Ammon's horn (tissue), 1 donor: ENCODE measurements at places on chromosomes 2 and 18.

DNA sequence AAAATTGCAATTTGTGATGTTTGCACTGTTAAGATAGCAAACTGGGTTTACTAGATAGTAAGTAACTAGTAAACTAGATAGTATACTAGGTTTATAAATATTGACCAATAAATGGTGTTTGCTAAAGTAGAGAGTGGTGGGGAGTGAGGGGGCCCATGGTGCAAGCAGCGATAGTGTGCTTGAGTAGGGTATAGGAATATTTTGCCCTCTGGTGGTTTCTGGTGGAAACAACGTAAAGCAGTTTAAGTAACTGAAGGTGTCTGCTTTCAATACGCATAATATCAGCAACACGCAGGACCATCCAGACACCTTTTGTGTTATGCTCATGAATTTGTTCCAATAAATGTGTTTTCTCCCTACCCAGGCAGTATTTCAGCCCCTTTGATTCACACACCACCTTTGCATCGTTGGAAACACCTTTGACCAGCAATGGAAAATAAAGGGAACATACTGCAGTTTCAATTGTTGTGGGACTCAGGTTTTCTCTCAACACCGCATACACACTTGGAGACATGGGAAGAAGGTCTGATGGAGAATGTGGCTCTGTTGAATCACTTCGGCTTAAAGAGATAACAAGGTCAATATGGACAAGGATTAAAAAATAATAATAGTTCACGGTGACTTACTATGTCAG is 16.7 kb upstream of the STAT1 start:
- peak; percentile 43 for DNase-seq

DNA sequence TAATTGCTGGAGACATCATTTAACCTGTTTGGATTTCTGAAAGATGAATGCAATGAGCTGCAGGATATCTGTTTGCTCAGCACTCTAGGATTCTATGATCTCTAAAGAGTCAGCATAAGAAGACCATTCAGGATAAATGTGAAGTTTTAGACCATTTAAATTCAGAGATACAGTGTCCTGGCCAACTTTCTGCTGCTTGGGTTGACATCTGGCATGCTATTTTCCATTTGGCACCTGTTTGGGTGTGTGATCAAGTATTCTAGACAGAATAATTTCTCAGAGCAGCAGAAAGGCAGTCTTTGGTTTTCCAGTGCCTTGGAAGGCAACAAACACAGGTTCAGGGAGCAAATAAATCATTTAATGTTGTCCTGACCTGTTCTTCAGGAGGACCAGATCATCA is 144.8 kb upstream of the NDUFV2 start:
- no peak for DNase-seq

DNA sequence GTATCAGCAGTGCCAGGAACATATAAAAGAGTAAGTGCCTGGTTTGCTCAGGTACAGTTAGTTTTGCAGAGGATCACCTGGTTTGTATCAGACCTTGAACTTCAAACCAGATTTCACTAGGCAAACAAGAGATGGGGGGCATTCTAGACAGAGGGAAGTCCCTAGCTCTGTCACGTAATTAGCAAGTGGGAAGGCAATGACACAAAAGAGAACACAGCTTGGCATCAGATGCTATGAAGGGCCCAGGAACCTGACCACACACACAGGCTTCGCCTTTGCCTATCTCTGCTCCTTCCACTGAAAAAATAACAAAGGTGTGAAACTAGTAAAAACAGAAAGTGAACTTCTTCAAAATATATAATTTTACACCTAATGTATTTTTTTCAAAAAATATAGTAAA is 62.6 kb downstream of the CERKL start:
- DNase-seq, result no peak

DNA sequence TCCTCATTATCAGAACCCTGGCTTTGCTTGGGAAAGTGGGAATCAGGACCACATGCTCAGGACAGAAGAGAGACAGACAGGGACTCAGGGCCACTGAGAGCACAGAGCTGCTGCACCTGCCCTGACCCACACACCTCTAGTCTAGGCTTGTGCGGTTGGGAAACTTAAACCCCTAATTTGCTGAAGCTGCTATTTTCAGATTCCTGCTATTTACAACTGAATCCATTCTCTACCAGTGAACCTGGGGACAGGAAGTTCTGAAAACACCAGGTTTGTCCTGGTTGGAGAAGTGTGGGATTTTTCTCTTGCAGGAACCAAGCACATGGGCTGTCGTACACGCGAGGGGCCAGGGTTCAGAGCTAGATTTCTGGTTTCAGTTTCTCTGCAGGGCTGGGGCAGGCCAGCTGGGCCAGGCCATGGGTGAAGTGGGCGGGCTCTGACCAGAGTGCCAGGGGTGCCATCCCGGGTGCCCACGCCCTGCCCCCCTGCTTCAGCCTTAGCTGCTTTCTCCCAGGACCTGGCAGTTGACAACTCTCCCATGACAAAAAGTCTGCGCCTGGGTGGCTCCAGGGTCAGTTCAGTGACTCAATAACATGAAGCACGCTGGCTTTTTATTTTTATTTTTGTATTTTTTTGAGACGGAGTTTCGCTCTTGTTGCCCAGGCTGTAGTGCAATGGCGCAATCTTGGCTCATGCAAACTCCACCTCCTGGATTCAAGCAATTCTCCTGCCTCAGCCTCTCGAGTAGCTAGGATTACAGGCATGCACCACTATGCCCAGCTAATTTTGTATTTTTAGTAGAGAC is 51.3 kb upstream of the SLC1A4 start:
- no peak for DNase-seq

- DNase-seq, result peak; percentile 51
Measured at GRCh38 chr2:100876231-100876860, 56.4 kb downstream of the NPAS2 start.

GRCh38 chr18:39752351-39752750 is 2186.8 kb upstream of the CELF4 start:
- DNase-seq, result no peak

DNA sequence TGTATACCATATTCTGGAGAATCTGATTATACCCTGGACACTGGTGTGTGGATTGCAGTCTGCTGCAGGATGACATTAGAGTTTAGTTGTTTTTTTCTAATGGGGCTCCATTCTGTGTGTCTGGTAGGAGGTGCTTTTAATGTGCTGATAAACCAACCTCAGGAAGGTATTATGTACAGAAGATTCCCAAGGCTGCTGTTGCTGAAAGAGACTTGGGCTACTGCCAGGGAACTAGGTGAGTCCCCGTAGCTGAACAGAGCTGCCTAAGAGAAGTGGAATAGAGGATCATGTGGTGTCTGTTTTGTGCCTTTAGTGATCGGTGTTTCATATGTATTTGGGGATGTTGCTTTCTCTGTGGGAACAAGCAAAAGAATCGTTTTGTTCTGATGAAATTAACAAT is 16.5 kb downstream of the SPATA3 start:
- DNase-seq, result no peak

- no peak for DNase-seq
Measured at GRCh38 chr18:424668-425067, 75.8 kb downstream of the COLEC12 start.

DNA sequence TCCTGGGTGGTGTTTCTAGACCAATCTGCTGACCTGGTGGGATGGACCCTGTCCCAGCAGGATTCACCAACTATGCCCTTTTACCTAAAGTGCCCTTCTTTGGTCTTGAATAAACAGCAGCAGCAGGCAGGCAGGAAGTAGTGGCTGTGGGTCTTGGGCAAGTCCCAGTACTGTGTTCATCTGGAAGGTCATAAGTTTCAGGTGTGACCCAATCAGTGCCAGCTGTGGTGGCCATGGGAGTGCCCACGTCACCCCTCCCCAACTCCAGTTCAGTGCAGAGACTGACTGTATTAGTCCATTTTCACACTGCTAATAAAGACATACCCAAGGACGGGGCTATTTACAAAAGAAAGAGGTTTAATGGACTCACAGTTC is 148.3 kb upstream of the SRD5A2 start:
- DNase-seq, result no peak

DNA sequence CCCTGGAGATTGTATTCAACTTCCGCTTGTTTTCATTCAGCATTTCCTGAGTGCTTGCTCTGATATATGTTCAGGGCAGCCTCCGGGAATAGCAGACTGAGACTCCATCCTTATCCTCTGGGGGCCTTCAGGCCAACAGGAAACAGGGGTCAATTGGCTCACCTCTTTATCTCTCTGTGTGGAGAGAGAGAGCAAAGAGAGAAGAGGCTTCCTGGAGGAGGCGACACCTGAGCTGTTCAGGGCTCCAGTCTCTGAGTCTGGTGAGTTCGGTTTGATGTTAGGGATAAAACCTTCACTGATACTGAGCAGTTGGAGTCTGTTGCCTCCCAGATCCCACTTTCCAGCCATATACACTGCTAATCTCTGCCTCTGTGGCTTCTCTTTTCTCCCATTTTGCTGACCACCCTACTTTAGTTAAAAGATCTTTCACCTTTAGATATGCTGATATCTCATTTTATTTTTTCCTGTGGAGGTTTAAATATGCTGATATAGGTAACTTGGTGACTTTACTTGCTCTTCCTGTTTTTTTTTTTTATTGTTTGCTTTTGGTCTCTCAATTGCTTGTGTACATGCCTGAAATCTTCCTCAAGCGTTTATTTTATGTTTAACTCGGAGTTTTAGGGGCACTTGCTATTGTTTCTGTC is 56.9 kb downstream of the KCNS3 start:
- no peak for DNase-seq

- peak; percentile 55 for DNase-seq
Measured at GRCh38 chr18:45722899-45723298, 1.1 kb upstream of the SLC14A1 start.

DNA sequence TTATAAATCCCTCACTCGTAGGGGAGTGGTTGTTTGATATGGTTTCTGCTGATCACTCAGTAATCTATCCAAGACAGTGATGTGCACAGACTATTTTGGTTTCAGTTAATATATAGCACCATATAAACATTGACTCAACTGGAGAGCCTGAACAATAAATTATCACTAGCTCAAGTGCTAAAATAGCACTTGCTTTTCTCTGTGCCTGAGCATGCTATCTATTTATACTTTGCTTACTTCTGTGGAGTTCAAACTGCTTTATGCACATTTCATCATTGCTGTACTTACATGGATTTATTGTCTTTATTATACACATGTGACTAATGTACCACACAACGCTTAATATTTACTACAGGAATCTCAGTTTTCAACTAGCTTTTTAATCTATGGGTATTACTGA is 133.6 kb downstream of the BCL2 start:
- DNase-seq, result no peak

GRCh38 chr2:1997409-1997808 is 253.1 kb upstream of the PXDN start:
- no peak for DNase-seq

DNA sequence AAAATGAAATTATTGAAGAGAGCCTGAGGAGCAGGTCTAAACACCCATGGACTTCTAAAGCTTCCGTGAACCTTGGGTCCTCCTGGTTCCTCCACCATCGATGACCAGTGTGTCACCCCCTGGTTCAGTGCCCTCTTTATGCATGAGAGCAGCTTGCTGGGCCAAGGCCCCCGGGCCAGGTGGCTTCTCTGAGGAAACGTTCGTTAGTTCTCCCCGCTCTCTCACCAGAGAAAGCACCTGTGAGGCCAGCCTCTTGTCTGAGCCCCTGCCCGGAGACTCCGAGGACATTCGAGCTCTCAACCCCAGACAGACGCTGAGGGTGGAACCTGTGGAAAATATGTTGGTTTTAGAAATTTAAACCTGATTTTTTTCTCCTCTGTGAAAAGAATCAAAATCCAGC is 92.4 kb downstream of the GLI2 start:
- DNase-seq, result no peak

- DNase-seq, result no peak
Measured at GRCh38 chr2:31051258-31052140, 86.7 kb downstream of the GALNT14 start.

GRCh38 chr2:66507673-66508201 is 72.8 kb downstream of the MEIS1 start:
- DNase-seq, result no peak

DNA sequence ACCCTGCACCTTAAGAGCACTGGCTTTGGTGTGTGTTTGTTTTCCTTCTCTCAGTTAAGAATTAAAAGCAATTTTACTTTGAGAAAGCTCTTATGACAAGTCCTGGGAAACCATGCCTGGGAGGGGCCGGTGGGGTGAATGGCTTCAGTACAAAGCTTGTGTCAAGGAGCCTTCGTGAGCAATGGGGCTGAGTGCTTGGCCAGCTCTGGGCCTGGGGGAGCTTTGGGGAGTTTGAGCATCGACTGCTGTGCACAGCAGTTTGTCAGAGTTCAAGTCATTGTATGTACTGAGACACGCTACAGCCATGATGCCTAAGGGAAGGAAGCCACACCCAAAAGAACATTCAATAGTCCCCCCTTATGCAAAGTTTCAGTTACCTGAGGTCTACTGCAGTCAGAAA is 75.8 kb downstream of the ARHGEF4 start:
- DNase-seq, result no peak

GRCh38 chr2:176246331-176246730 is 22.9 kb upstream of the MTX2 start:
- peak; percentile 79 for DNase-seq

- DNase-seq, result peak; percentile 95
Measured at GRCh38 chr2:96960153-96960961, 26.0 kb downstream of the FAM178B start.

GRCh38 chr2:63888490-63889402 is 47.0 kb downstream of the UGP2 start:
- DNase-seq, result peak; percentile 69

- no peak for DNase-seq
Measured at GRCh38 chr2:204177251-204177976, 240.9 kb downstream of the ICOS start.

DNA sequence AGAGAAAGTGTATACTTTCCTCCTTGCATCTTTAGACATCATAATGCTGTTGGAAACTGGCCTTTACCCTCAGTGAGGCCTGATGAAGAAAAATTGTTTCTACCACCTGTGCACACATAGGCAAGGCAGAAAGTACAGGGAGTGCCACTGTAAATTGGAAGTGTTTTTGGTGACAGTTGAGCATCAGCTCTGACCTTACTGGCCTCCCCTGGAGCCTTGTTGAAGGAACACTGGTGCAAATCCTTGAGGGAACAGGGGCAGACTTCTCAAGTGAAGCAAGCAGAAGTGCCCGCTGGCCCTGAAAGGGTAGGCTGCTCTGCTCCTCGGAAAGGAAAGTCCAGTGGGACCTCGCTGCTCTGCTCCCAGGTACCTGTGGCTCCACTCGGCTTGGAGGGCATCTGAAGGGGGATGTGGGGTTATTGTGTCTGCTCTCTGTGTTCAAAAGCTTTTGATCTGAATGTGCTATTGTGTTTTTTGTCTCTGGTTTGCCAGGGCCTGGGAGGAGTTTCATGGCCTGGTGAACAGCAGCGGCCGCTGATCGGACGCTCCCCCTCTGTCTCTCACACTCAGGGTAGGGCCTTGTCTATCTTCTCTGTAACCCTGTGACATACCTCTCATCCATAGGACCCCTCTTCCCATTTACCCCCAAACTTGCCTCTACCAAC is 23.4 kb downstream of the EIF4E2 start:
- no peak for DNase-seq

- DNase-seq, result no peak
Measured at GRCh38 chr2:9558948-9559381, 3.3 kb upstream of the ADAM17 start.

DNA sequence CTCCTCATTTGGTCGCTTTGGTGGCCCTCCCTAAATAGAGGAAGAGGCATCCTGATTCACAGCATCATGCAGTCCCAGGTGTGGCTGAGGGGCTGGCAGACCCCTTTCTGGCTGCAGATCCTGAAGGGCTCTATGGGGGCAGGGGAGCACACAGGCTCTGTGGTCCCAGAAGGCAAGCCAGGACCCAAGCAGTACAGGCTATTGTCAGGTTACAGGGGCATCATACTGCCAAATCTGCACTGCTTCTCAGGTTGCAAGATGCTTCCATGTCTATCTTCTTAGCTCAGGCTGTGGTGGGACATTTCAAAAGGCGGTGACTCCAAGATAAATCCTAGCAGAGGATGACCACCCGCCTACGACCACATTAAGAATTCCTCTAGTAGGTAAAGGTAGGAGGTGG is 54.3 kb downstream of the TTC32 start:
- no peak for DNase-seq
